ENCODE measurements at places on chromosomes 4 and X.

DNA sequence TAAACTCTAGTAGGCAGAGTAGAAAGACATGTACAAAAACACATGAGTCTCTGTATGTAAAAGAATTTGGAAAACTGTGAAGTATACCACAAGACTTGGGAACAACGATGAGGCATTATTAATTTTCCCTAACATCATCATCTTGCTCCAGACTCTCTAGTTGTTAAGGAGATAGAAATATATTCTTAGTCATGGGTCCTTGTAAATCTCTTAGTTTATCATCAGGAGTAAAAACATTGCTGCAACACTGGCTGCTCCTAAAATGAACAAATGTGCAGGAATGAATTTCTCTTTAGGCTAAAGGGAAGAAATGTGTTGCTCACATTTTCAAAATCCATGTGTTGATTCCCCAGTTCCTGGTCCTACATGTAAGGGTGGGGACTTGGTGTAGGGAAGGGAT, 384.6 kb downstream of the STIM2 start:
- peak; percentile 7 for DNase-seq

DNA sequence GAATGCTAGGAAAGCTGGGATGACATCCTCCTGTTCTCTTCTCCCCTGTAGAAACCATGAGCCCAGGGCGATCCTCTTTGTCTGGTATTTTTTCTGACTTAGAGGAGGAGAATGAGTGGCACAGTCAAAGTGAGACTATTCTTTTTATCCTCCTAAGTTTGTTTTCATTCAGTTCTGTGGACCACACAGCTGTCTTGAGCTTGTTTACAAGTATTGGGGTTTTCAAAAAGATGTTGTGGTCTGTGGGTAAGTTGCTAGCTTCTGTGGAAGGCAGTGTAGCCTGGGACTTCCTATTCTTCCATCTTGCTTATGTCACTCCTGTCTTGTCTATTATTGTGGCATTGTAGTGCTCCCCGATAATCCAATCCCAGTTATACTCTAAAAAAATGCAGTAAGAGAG, 223.0 kb downstream of the PAPSS1 start:
- no peak for DNase-seq

DNA sequence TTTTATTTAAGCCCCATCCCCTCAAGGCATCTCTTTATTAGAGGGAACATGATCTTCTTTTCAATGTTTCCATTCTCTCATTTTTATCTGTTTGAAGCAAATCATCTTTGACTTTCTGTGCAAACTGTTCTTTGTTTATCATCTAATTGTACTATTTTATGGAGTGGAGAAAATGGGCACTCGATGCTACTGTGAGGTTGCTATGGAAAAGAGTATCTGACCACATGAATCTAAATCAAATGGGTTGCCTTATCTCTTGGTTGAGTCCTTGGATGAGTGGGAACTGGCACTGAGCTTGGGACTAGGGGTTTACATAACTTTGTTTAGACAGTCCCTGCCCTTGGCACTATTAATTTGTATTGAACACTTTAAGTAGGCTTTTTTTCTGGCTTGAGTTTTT, 9.1 kb downstream of the OCRL start:
- DNase-seq: no peak

GRCh38 chrX:626745-627509, 3.7 kb upstream of the SHOX start:
- peak; percentile 83 for DNase-seq

- DNase-seq: no peak
Observed at GRCh38 chrX:13415509-13415908, 95.7 kb upstream of the ATXN3L start.
